Thymus (tissue), 14 donors: ENCODE measurements at places on chromosomes 6 and 20. TPM values are rescaled to one million over a fixed set of nuclear protein-coding genes. Genes with fewer than 3 reads are reported as not detected.

The SLC22A2 gene
- total RNA-seq: not detected

The IFNGR1 gene
- 104 TPM for total RNA-seq

The NFYA gene
- total RNA-seq: 19.7 TPM

The ADTRP gene
- 7.0 TPM for total RNA-seq

The TOX2 gene
- 14.5 TPM for total RNA-seq

The CD164 gene
- total RNA-seq: 234 TPM

The GLP1R gene
- total RNA-seq: under 0.01 TPM

The ZHX3 gene
- 4.2 TPM for total RNA-seq

The SSTR4 gene
- not detected for total RNA-seq

- H3K36me3 ChIP-seq: peaks cover 52% of the 10 kb centered on the region
- DNase-seq: no peak
- no peak overlapping the region for H3K4me3 ChIP-seq
- no peaks in the 10 kb centered on the region for H3K27me3 ChIP-seq
Measured at GRCh38 chr6:44115866-44116265, 11.4 kb downstream of the MRPL14 start.

GRCh38 chr6:17716221-17716620 is 9.5 kb upstream of the NUP153 start:
- no peaks in the 10 kb centered on the region for H3K27me3 ChIP-seq
- H3K4me3 ChIP-seq: no peak overlapping the region
- H3K27ac ChIP-seq: no peak overlapping the region
- no peaks in the 10 kb centered on the region for H3K4me1 ChIP-seq
- no peaks in the 10 kb centered on the region for H3K36me3 ChIP-seq
- no peak for DNase-seq

DNA sequence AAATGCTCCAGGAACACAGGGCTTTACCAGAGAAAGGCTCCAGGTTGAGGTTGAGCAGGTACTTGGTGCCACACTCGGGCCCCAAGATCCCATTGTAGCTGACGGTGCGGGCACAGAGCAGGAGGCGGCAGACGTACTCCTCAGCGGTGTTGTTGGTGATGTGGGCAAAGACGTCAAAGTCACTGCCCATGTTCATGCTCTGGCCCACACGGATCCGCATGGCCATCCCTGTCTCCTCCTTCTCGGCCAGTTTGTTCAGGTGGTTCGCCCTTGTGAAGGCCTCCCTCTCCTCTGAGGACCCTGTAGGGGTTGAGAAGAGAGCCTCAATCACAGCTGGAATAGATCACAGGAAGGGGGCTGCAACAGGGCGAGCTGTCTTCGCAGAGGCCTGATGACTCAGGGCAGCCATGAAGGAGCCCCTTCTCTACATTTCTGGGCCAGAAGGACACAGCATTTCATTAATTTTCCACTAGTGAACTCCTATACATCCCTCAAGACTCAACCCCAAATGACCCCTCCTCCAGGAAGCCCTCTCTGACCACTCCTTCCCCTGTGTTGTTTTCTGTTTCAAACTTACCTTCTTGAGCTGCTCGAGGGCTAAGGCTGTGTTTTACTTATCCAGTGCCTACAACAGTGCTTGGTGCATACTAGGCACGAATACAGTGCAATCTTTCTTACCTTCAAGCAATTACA is 26.8 kb downstream of the TGM2 start:
- no peak overlapping the region for H3K4me3 ChIP-seq
- peaks cover 12% of the 10 kb centered on the region for H3K4me1 ChIP-seq
- no peak for DNase-seq
- H3K27me3 ChIP-seq: no peaks in the 10 kb centered on the region
- H3K27ac ChIP-seq: no peak overlapping the region

GRCh38 chr20:34439168-34439567 is 76.1 kb downstream of the ITCH start:
- H3K4me1 ChIP-seq: no peaks in the 10 kb centered on the region
- no peak overlapping the region for H3K4me3 ChIP-seq
- no peak for DNase-seq
- peaks cover 26% of the 10 kb centered on the region for H3K36me3 ChIP-seq

- H3K36me3 ChIP-seq: no peaks in the 10 kb centered on the region
- H3K27me3 ChIP-seq: peaks cover 49% of the 10 kb centered on the region
- DNase-seq: no peak
- no peak overlapping the region for H3K4me3 ChIP-seq
- no peak overlapping the region for H3K27ac ChIP-seq
- H3K4me1 ChIP-seq: no peaks in the 10 kb centered on the region
Measured at GRCh38 chr6:7730784-7731227, 4.9 kb downstream of the BMP6 start.

DNA sequence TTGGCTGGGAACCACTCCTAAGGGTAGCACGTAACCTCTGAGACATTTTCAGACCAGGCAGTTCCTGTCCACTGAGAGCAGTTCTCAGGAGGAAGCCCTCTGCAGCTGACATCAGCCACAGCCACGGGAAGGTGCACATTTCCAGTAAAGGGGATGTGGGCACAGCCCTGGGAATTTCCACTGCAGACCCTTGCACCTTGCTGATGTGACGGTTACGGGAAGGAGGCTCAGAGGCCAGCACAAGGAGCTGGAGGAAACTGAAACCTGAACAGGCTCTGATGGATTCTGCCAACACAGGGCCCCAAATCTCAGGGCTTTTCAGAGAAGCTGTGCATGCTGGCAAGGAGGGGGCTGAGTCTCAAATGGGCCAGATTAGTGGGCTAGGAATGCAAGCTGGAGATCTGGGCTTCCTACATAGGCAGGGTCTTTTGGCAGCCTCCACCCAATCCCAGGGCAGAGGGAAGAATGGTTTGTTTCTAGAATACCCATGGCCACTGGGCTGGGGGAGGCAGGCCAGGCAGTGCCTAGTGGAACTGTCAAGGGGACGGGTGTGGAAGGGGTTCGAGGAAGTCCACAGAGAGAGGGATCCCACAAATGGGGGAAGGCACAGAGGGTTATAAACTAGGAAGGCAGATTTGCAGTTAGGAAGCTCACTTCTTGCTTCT is 14.2 kb downstream of the EBF4 start:
- no peak for DNase-seq
- H3K27ac ChIP-seq: no peak overlapping the region
- no peaks in the 10 kb centered on the region for H3K4me1 ChIP-seq

DNA sequence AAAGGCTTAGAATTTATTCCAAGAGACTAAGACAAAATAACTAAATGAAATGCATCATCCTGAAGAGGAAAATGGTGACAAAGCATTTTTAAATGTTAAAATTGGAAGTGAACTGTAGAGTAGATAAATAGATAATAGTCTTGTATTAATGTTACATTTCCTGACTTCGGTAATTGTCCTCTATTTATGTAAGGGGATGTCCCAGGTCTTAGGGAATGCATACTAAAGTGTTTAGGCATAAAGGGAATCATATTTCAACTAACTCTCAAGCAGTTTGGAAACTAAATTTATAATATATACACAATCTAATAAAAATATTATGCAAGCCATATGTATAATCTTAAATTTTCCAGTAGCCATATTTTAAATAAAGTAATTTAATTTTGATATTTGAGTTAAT is 159.3 kb downstream of the WDR27 start:
- H3K4me1 ChIP-seq: no peaks in the 10 kb centered on the region
- H3K27me3 ChIP-seq: no peaks in the 10 kb centered on the region
- no peak for DNase-seq
- H3K36me3 ChIP-seq: no peaks in the 10 kb centered on the region
- H3K4me3 ChIP-seq: no peak overlapping the region

DNA sequence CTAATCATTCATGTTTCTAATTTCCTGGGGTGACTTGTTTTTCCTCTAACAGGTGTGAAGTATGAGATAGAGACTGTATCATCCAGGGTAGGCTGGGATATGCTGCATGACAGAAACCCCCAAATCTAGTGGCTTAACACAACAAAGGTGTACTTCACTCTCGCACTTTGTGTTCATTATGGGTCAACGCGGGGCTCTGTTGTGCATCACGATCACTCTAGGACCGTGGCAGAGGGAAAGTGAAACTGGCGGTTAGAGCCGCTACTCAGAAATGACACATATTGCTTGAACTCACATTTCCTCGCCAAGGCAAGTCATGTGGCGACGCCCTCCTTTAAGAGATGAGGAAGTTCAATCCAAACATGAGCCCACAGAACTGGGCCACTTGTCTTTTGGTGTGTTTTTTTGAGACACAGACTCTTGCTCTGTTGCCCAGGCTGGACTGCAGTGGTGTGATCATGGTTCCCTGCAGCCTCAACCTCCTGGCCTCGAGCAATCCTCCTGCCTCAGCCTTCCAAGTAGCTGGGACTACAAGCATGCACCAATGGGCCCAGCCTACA is 41.3 kb downstream of the PCNA start:
- peak overlapping the region; percentile 44 for H3K4me3 ChIP-seq
- no peaks in the 10 kb centered on the region for H3K27me3 ChIP-seq
- H3K36me3 ChIP-seq: no peaks in the 10 kb centered on the region
- peak overlapping the region; percentile 95 for H3K27ac ChIP-seq

- H3K36me3 ChIP-seq: no peaks in the 10 kb centered on the region
- no peaks in the 10 kb centered on the region for H3K27me3 ChIP-seq
- no peaks in the 10 kb centered on the region for H3K4me1 ChIP-seq
- H3K27ac ChIP-seq: no peak overlapping the region
- no peak for DNase-seq
- H3K4me3 ChIP-seq: no peak overlapping the region
Measured at GRCh38 chr6:136723780-136724179, 68.5 kb downstream of the MAP3K5 start.

- H3K36me3 ChIP-seq: no peaks in the 10 kb centered on the region
- H3K27ac ChIP-seq: no peak overlapping the region
- no peaks in the 10 kb centered on the region for H3K4me1 ChIP-seq
- H3K4me3 ChIP-seq: no peak overlapping the region
Measured at GRCh38 chr6:39173270-39173669, 56.0 kb downstream of the KCNK5 start.

DNA sequence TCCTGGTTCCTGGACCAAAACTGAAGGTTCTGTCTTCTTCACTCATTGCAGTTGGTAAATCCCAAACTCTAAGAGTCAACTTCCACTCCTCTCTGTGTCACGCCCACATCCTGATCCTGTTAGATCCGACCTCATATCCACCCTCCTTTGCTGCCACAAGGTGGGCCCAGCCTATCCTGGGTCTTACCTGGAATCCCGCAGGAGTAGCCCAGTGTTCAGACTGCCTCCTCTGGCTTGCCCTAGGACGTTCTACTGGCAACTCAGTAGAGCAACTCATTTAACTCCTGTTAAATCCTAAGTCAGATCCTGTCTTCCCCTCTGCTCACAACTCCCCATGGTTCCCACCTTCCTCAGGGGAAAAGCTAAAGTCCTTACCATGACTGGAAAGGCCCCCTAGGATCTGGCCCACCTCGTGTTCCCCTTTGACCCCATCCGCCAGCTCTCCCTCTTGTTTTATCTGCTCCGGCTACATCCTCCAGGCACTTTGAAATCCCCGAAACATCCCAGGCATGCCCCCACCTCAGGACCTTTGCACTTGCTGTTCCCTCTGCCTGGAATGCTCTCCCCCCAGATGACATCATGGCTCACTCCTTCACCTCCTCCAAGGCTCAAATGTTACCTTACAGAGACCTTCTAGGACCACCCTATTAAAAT is 43.9 kb downstream of the TFEB start:
- H3K27ac ChIP-seq: no peak overlapping the region
- no peak for DNase-seq
- H3K27me3 ChIP-seq: peaks cover 2% of the 10 kb centered on the region
- H3K4me1 ChIP-seq: no peaks in the 10 kb centered on the region
- no peak overlapping the region for H3K4me3 ChIP-seq

- no peak overlapping the region for H3K4me3 ChIP-seq
- H3K27me3 ChIP-seq: no peaks in the 10 kb centered on the region
- no peaks in the 10 kb centered on the region for H3K4me1 ChIP-seq
- H3K27ac ChIP-seq: no peak overlapping the region
Measured at GRCh38 chr6:168282985-168283685, 36.4 kb downstream of the DACT2 start.

DNA sequence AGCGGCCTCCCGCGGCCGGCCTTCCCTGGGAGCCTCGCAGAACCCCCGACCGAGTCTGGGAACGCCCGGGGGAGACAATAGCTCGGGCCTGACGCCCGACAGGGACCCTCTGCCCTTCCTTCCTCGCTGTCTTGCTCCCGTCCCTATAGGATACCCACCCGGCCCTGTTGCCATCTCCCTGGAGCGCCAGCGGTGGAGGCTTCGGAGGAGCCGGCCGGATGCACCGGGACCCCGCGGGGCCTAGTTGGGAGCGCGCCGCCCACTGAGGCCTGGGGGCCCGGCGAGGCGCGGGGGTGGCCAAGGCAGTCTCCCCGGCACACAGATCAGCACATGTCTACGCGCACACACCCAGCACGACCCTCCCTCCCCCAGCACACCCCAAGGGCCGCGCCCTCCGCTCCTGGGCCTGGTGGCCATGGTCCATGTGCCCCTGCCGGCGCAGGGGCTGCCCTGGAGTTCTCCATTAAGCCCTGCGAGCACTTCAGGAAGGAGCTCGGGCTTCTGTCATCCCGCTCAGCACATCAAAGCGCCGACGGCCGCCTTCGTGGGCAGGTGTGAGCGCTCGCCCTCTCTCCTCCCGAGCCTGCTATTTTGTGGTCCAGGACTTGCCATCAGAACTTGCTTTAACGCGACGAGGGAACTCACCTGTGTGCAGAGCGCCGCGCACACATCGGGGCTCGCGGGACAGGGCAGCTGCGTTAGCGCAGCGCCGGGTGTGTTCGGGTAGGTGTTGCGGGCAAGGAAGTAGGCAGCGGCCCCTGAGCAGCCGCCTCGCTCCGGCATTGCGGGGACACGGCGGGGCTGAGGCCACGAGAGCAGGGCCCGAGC is 3.7 kb downstream of the FOXF2 start:
- no peaks in the 10 kb centered on the region for H3K36me3 ChIP-seq
- H3K4me1 ChIP-seq: no peaks in the 10 kb centered on the region
- H3K4me3 ChIP-seq: no peak overlapping the region
- H3K27ac ChIP-seq: no peak overlapping the region

GRCh38 chr20:11582060-11582459 is 335.6 kb upstream of the BTBD3 start:
- no peaks in the 10 kb centered on the region for H3K36me3 ChIP-seq
- H3K27me3 ChIP-seq: no peaks in the 10 kb centered on the region
- no peak overlapping the region for H3K4me3 ChIP-seq
- H3K27ac ChIP-seq: no peak overlapping the region

DNA sequence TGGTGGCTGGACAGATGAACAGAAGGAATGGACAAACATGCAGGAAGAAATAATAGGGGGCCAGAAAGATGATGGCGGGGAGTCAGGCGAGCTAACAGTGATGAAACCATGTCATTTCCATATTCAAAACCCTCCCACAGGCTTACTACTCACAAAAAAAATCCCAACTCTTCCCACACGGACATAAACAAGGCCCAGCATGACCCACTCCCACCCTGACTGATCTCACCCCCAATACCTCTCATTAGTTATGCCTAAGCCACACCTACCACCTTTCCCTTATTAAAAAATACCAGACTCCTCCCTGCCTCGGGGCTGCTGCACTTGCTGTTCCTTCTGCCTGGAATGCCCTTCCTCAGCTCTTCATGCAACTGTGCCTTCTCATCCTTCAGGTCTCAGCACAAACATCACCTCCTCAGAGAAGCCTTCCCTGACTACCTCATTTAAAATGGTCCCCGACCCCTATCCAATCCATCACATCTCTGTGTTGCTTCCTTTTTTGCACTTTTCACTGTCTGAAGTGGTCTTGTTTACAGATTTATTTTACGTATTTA is 145.8 kb downstream of the PREX1 start:
- H3K36me3 ChIP-seq: no peaks in the 10 kb centered on the region
- H3K4me1 ChIP-seq: no peaks in the 10 kb centered on the region
- H3K27me3 ChIP-seq: no peaks in the 10 kb centered on the region
- H3K27ac ChIP-seq: no peak overlapping the region

- no peak for DNase-seq
- no peaks in the 10 kb centered on the region for H3K4me1 ChIP-seq
- H3K4me3 ChIP-seq: no peak overlapping the region
- no peaks in the 10 kb centered on the region for H3K36me3 ChIP-seq
- H3K27ac ChIP-seq: no peak overlapping the region
- no peaks in the 10 kb centered on the region for H3K27me3 ChIP-seq
Measured at GRCh38 chr20:53803492-53804155, 210.0 kb upstream of the ZNF217 start.
